HAP-1 (cell line): ENCODE measurements at places on chromosomes 7 and 10.

DNA sequence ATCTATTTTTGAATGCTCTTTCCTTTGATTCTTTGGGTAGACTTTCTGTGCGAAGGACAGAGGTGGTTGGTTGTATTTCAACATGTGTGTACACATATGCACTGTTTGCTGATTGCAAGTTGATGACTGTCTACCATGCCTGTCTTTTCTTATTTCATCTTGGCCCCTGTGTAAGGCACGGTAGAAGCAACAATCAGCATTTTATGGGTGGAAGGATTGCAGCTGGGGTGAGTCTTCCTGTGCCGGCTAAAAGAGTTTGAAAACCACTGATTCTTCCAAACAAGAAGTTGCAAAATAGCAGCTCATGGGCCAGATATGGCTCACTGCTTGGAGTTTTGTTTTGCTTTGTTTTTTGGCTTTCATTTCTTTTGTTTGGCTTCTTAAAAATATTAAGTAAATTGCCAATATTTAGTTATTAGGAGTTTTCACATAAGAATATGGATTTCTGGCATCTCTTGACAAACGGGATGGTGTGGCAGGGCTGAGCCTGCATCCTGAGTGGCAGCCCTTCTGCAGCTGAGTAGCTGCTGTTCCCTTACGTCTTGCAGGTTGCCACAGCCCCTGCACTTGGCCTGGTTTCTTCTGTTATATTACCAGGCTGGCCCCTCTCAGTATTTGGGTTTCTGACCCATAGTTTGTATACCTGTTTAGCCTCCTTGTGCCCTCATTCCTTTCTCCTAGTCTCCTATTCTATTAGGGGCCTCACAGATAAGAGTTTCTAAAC, 7.2 kb downstream of the ZNF862 start:
- DNase-seq, result no peak

GRCh38 chr7:815284-816216, 16.7 kb upstream of the SUN1 start:
- peak; percentile 85 for DNase-seq

DNA sequence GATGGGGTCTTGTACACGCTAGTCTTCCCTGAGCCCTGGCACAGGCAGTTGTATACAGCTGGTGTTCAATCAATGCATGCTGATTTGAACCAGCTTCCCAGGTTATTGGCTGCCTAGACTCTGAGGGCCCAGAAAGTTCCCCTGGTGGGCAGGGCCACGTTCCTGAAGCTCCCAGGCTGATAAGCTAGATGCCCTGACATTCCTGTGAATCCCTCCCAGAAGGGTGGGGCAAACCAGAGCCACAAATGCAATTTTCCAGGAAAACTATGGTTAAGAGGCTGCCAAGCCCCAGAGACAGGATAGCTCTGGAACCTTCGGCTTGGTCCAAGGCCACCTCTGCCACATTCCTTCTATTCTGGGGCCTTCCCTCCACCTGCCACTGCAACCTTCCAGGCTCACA, 78.2 kb downstream of the FAM53B start:
- no peak for DNase-seq

- DNase-seq, result no peak
Observed at GRCh38 chr7:23238983-23239652, 7.5 kb upstream of the GPNMB start.

DNA sequence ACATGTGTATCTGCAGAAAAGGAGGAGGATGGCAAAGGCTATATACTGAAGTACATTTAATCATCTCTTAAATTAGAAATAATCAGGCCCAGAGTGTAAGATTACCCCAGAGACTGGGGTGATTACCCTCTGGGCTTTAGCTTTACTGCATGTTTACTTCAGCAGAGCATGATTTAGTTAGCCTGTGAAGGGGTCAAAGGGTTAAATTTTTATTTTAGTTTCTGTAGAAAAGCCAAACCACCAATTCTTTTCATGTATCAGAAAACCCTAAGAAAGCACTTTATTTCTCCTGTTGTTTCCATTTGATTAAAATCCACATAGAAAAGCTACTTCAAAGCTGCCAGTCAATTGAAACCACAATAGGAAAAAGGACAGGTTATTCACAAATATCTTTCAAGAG, 101.5 kb upstream of the LSM8 start:
- no peak for DNase-seq

DNA sequence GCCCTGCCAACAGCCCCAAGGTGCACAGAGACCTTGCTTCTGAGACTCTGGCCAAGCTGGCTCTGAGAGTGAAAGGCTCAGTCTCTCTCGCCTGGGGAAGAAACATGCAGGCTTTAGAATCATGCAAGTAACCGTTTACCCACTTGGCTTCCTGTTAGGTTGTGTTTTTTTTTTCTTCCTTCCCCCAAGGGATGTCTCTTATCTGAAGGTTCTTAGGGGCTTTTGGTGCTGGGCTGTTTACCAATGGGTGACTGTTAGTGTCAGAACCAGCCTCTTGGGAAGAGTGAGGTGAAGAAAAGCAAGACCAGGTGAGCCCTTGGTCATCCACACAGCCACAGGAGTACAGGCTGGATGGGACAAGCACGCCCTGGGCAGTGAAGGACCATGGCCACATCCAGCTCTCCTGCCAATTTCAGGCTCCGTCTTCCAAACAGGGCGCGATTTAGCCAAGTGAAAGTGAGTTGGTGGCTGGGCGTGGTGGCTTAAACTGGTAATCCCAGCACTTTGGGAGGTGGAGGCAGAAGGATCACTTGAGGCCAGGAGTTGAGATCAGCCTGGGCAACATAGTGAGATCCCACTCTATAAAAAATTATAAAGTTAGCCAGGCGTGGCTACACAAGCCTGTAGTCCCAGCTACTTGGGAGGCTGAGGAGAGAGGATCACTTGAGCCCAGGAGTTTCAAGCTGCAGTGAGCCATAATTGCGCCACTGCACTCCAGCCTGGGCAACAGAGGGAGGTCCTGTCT, 76.3 kb upstream of the CUX1 start:
- DNase-seq, result no peak

- no peak for DNase-seq
Observed at GRCh38 chr7:154680894-154681659, 321.8 kb downstream of the PAXIP1 start.

DNA sequence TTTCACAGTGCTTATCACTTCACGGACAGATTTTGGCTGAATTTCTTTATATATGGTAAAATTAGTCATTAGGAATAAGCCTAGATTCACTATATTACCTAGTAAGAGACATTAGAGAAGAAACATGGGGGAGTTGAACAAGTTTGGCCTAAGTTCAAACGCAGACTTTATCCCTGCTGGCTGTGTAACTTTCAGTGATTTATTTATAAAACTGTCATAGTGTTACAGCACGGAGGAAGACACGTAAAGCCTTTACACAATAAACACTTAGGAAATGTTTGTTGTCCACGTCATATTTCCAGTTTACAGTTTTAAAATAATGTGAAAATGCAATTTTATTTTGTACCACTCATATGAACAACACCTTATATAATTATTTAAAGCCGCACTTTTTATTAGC, 661.5 kb downstream of the MAGI2 start:
- no peak for DNase-seq
